SJSA1 (cell line): ENCODE measurements at places on chromosomes 6 and 20. TPM values are rescaled to one million over a fixed set of nuclear protein-coding genes. Genes with fewer than 3 reads are reported as not detected.

Gene DLGAP4
- total RNA-seq, result 19.2 and 59.5 TPM in 2 replicates

Gene LY6G6F
- not detected in 2 replicates for total RNA-seq

Gene DYNLT2
- total RNA-seq, result 0.68 and 1.1 TPM in 2 replicates

Gene OLIG3
- not detected in 2 replicates for total RNA-seq

DNA sequence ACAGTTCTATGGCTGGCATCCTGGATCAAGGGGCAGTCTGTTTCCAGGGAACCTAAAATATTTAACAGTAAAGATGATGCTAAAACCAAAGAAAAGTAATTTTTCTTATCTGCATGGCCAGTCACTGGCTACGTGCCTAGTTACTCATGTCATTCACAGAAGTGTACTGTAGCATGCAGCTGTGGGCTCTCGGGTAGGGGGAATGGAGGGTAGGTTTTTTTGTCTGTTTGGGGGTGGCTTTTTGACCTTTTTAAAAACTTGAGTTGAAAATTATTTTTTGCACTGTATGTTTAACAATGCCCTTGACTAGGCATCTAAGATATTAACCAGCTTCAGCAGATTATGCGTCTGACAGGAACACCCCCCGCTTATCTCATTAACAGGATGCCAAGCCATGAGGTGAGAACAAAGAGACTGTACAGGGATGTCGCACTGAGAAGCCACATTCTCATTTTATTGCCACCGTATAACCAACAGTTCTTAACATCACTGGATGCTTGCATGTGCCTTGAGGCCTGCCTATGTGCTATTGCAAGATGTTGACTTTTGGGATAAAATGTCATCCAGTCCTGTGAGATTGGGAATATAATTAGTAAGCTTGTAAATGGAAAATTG, 30.3 kb upstream of the MAPK13 start:
- no peak for DNase-seq

DNA sequence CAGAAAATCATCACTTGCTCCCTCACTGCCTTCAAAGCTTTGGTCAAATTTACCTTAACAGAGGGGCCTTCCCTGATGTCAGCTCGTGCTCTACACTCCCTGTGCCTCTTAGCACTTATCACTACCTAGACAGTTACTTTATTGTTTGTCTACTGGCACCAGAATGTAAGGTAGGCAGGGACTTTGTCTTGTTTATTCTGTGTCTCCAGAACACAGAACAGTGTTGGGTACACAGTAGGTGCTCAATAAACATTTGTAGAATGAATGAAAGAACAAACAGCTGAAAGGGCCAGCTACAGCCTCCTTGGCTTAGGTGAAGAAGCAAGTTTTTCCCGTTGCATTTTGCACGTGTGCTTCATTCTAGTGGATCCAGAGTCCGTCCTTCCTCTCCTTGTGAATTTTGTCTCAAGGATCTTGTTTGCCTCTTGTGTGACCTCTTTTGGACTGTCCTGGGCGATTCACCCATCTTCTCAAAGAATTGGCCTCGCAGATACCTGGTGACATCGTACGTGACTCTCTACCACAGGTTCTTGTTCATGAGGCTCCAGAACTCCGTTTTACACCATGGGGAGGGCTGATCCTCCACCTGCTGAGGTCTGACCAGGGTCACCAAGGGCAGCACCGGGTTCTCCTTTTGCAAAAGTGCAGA, 84.2 kb upstream of the ARMC2 start:
- peak; percentile 31 for DNase-seq
